Muscle of back (tissue), 13 donors: ENCODE measurements at places on chromosomes 16 and 17. TPM values are rescaled to one million over a fixed set of nuclear protein-coding genes. Genes with fewer than 3 reads are reported as not detected.

MPV17L gene
- 4.8 TPM for polyA plus RNA-seq

SRL gene
- polyA plus RNA-seq = 438 TPM

PIPOX gene
- polyA plus RNA-seq = 0.65 TPM

CACNG3 gene
- polyA plus RNA-seq = not detected

SLC5A11 gene
- 0.11 TPM for polyA plus RNA-seq

ITGAD gene
- polyA plus RNA-seq = 0.28 TPM

SMCR8 gene
- polyA plus RNA-seq = 8.1 TPM

C16orf95 gene
- 2.6 TPM for polyA plus RNA-seq

WNT3 gene
- polyA plus RNA-seq = 2.2 TPM

ITGAX gene
- 1.1 TPM for polyA plus RNA-seq

AKAP10 gene
- polyA plus RNA-seq = 17.6 TPM

LITAFD gene
- polyA plus RNA-seq = not detected

CD300E gene
- 0.12 TPM for polyA plus RNA-seq

CFDP1 gene
- polyA plus RNA-seq = 87.0 TPM

C16orf54 gene
- polyA plus RNA-seq = 3.2 TPM

TNFRSF13B gene
- polyA plus RNA-seq = 0.73 TPM
